ENCODE measurements at places on chromosomes 6 and 20. TPM values are rescaled to one million over a fixed set of nuclear protein-coding genes. Genes with fewer than 3 reads are reported as not detected.

The LRP11 gene
- total RNA-seq, result 7.2 TPM

The CST5 gene
- total RNA-seq, result not detected

DNA sequence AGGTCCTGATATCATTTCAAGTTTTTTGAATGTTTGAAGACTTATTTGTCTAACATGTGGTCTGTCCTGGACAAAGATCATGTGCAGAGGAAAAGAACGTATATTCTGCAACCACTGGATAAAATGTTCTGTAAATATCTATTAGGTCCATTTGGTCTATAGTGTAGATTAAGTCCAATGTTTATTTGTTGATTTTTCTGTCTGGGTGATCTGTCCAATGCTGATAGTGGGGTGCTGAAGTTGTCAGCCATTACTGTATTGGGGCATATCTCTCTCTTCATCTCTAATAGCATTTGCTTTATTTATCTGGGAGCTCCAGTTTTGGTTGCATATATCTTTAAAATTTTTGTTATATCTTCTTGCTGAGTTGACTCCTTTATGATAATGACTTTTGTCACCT lies 258.4 kb upstream of the CITED2 start:
- H3K27ac ChIP-seq, result no peak overlapping the region
- H3K4me3 ChIP-seq, result no peak overlapping the region
- no peaks in the 10 kb centered on the region for H3K4me1 ChIP-seq
- H3K27me3 ChIP-seq, result peaks cover 12% of the 10 kb centered on the region

The GSTA1 gene
- total RNA-seq, result not detected

The CNBD2 gene
- total RNA-seq, result 4.6 TPM

- no peak for DNase-seq
- H3K36me3 ChIP-seq, result no peaks in the 10 kb centered on the region
- H3K4me1 ChIP-seq, result no peaks in the 10 kb centered on the region
- H3K27ac ChIP-seq, result no peak overlapping the region
- no peaks in the 10 kb centered on the region for H3K27me3 ChIP-seq
- no peak overlapping the region for H3K4me3 ChIP-seq
These were observed 503.4 kb downstream of the CD109 start for GRCh38 chr6:74199215-74199915.

The CLPSL2 gene
- not detected for total RNA-seq

The SIRPD gene
- not detected for total RNA-seq

The PROKR2 gene
- not detected for total RNA-seq

DNA sequence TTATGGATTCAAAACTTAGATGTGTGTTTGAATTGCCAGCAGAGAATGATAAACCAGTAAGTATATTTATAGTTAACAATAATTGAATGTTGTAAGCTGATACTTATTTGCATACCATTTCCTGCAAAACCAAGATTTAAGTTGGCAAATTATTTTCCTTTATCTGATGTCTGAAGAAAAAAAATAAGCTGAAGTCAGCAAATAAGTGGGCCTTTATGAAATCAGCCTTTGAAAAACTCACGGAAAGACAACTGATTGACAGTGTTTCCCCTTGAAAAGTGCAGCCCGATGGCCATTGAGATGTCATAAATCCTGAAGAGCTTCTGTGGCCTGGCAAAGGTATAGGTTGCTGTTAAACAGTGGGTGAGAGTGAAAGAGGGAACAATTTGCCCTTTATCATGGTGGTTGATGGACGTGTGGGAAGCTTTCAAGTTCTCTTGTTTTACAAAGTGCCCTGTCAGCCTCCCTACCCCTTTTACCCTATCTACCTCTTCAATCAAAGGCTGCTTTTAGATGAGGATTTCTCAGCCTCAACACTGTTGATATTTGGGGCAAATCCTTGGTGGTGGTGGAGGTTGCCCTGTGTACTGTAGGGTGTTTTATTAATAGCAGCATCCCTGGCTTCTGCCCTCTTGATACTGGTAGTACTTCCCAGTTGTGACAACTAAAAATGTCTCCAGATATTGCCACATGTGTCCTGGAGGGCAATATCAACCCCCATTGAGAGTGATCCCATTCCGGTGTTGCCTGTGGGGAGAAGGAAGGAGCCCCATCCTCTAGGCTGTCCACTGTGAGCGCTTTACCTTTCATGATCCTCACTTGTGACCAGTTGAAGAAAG lies 50.2 kb downstream of the VAPB start:
- H3K27ac ChIP-seq, result no peak overlapping the region
- DNase-seq, result no peak
- no peak overlapping the region for H3K4me3 ChIP-seq
- peaks cover 17% of the 10 kb centered on the region for H3K4me1 ChIP-seq
- H3K36me3 ChIP-seq, result peaks cover 51% of the 10 kb centered on the region

GRCh38 chr6:135030056-135030473 lies 24.6 kb downstream of the HBS1L start:
- peak overlapping the region; percentile 41 for H3K27ac ChIP-seq
- no peak for DNase-seq
- peaks cover 41% of the 10 kb centered on the region for H3K4me1 ChIP-seq
- peaks cover 68% of the 10 kb centered on the region for H3K36me3 ChIP-seq
- H3K27me3 ChIP-seq, result no peaks in the 10 kb centered on the region
- peak overlapping the region; percentile 4 for H3K4me3 ChIP-seq

DNA sequence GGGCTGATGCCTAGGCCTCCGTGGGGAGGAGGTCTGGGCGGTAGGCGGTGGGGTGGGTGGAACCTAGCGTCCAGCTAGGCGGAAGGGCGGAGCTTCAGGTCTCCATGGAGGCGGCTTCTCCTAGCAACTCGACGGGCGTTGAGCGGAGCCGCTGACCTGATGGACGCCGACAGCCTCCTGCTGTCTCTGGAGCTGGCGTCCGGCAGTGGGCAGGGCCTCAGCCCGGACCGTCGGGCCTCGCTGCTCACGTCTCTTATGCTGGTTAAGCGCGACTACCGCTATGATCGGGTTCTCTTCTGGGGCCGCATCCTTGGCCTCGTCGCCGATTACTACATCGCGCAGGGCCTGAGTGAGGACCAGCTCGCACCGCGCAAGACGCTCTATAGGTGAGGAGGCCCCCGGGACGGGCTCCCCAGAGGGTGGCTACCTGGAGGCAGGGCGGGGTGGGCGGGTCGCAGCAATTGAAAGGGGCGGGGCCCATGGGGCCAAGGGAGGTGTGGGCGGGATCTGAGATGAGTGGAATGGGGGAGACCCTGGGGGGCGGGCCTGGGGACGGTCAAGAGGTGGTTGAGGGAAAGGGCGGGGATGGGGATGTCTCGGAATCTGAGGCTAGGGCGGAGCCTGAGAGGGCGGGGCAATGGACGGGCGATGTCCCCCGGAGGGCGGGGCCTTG lies at the start of gene RSPH9:
RSPH9 (plus strand) TSS at position 97 of the 673 bp plus-strand sequence; CDS start at position 160, 63 bp downstream.
- peaks cover 2% of the 10 kb centered on the region for H3K27me3 ChIP-seq
- peaks cover 23% of the 10 kb centered on the region for H3K36me3 ChIP-seq
- H3K4me3 ChIP-seq, result peak within 1 kb of the TSS; percentile 67

DNA sequence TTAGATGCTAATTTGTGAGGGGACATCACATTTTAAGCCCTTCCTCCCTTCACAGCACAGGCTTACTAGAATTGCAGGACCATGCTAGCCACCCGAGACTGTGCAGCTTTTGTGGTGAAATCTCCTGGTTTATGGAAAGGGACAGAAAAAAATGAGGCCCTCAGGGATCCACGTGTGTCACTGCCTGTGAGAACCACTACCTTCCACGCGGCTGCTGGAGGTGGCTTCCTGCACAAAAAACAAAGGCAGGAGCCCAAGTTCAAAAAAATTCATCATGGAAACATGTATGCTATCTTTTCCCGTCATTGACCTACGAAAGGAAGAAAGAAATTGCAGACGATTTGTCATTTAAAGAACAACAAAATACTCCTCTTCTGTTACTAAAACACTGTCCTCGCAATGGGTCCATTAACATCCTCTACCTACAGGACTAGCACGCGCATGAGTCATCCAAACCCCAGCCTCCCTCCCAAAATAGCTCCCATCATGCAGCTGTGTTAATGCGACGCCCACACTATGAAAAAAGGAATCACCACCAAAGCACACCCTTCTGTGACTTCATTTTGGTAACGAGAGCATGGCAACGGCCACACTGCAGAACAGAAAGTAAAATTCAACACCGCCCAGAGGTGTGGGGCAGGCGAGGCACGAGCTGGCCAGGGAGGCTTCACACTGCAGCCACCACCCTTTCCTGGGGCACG lies 45.7 kb downstream of the RAMACL start:
- DNase-seq, result peak; percentile 74
- H3K36me3 ChIP-seq, result peaks cover 3% of the 10 kb centered on the region
- H3K4me3 ChIP-seq, result peak overlapping the region; percentile 67
- peaks cover 31% of the 10 kb centered on the region for H3K4me1 ChIP-seq
- peak overlapping the region; percentile 79 for H3K27ac ChIP-seq
- H3K27me3 ChIP-seq, result no peaks in the 10 kb centered on the region

The DAAM2 gene
- total RNA-seq, result not detected

GRCh38 chr6:37017606-37018197 lies 12.2 kb downstream of the FGD2 start:
- peaks cover 49% of the 10 kb centered on the region for H3K4me1 ChIP-seq
- H3K4me3 ChIP-seq, result peak overlapping the region; percentile 16
- DNase-seq, result no peak

The RUNX2 gene
- 43.4 TPM for total RNA-seq

DNA sequence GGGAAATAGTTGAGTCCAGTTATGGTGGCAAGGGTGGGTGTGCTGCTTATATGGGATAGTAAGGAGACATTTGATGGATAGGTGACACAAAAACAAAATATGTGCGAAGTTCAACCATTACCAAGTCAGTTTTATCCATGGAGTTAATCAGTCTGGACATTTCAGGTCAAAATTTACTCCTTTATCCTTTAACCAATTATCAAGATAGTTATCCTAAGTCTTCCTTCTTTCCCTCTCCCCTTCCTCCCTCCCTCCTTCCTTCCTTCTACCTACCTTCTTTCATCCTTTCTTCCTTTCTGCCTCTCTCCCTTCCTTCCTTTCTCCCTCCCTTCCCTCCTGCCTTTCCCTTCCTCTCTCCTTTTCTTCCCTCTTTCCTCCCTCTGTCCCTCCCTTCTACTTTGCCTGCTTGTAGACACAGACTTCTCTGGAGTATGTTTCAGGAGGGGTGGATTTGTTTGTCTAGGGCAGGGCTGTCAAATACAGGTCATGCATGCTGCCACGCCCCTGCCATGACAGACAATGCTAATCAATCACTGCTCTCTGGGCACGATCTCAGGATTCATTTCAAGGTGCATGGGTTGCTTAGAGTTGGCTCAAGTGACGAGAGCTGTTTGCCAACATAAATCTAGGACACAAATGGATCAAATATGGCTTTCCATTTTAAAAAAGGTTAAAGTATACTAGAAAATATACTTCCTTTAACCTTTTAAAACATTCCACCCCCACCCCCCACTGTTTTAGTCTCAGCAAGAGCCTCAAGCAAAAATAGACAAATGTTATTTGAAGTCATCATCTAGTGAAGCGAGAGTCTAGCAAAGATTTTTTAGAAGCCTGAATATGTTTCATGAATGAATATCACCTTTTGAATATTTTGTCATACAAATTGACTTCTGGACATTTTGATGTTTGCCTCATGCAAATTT lies 281.6 kb upstream of the CITED2 start:
- no peaks in the 10 kb centered on the region for H3K36me3 ChIP-seq
- H3K27me3 ChIP-seq, result no peaks in the 10 kb centered on the region
- DNase-seq, result no peak
- H3K4me1 ChIP-seq, result no peaks in the 10 kb centered on the region
- no peak overlapping the region for H3K27ac ChIP-seq

DNA sequence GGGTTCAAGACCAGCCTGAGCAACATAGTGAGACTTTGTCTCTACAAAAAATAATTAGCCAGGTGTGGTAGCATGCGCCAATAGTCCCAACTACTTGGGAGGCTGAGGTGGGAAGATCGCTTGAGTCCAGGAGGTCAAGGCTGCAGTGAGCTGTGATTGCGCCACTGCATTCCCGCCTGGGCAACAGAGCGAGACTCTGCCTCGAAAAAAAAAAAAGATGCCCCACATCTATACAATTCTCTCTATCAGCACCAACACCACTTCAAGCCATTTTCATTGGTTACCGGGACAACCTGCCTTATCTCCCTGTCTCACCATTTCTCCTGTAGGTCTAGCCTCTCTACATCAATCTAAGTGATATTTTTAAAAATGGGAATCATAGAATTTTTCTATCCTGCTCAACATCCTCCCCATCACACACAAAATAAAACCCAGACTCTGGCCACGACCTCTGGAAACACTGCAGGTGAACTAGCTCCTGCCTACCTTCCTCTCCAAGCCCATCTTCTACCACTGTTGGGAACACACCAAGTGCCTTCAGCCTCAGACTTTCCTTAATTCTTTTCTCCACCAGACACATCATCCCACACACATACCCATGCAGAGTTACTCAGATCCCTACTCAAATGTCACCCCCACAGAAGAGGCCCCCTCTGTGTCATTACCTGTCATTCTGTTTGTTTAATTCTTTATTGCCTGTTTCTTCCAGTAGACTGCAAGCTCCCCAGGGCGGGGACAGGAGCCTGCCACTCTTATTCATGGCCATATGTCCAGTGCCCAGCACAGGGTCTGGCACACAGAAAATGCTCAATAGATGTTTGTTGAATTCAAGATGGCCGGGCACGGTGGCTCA lies 9.6 kb upstream of the PLTP start:
- peaks cover 3% of the 10 kb centered on the region for H3K4me1 ChIP-seq
- H3K4me3 ChIP-seq, result no peak overlapping the region
- no peak for DNase-seq
- no peaks in the 10 kb centered on the region for H3K36me3 ChIP-seq
- no peak overlapping the region for H3K27ac ChIP-seq
- peaks cover 22% of the 10 kb centered on the region for H3K27me3 ChIP-seq

DNA sequence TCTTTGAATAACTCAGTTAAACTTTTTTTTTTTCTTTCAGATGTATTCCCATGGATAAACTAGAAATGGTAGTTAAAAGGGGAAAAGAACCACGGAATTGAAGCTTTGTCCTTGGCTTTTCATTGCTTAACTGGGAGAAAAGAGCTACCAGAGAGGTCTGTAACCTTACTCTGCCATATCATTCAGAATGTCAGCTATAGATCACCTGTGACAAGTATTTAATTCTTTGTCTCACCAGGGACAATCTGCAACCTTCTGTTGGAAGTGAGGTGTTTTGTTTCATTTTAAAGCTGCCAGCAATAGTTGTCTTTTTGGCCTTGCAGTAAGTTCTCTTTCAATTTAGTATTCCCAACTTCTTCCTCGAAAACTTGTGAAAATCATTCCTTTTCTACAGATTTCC lies 618.4 kb downstream of the FRK start:
- no peaks in the 10 kb centered on the region for H3K4me1 ChIP-seq
- no peaks in the 10 kb centered on the region for H3K36me3 ChIP-seq
- no peak for DNase-seq
- H3K27me3 ChIP-seq, result no peaks in the 10 kb centered on the region

The CAPN11 gene
- 0.13 TPM for total RNA-seq

The C6orf118 gene
- not detected for total RNA-seq

GRCh38 chr6:26273673-26274588 lies 91.1 kb upstream of the BTN3A2 start:
- H3K4me3 ChIP-seq, result no peak overlapping the region
- H3K36me3 ChIP-seq, result peaks cover 8% of the 10 kb centered on the region
- no peak overlapping the region for H3K27ac ChIP-seq
- no peaks in the 10 kb centered on the region for H3K27me3 ChIP-seq

GRCh38 chr20:6837730-6838129 lies 70.2 kb downstream of the BMP2 start:
- no peak overlapping the region for H3K27ac ChIP-seq
- DNase-seq, result no peak
- H3K36me3 ChIP-seq, result no peaks in the 10 kb centered on the region
- no peaks in the 10 kb centered on the region for H3K27me3 ChIP-seq
- H3K4me3 ChIP-seq, result no peak overlapping the region

The TBX18 gene
- total RNA-seq, result not detected
